NCI-H1105 treated with DMSO at 0.1 percent for 48 hours (cell line): ENCODE measurements at places on chromosomes 2 and 18.

GRCh38 chr18:47531717-47532116 lies 280.3 kb upstream of the SKOR2 start:
- no peak for DNase-seq

GRCh38 chr18:29626094-29626493 lies 1416.4 kb downstream of the DSC3 start:
- no peak for DNase-seq

GRCh38 chr2:198322275-198322674 lies 517.9 kb downstream of the PLCL1 start:
- no peak for DNase-seq

GRCh38 chr18:23596183-23596582 lies 9.9 kb upstream of the NPC1 start:
- DNase-seq: no peak

GRCh38 chr2:26396734-26397298 lies 4.9 kb upstream of the DRC1 start:
- DNase-seq: no peak

DNA sequence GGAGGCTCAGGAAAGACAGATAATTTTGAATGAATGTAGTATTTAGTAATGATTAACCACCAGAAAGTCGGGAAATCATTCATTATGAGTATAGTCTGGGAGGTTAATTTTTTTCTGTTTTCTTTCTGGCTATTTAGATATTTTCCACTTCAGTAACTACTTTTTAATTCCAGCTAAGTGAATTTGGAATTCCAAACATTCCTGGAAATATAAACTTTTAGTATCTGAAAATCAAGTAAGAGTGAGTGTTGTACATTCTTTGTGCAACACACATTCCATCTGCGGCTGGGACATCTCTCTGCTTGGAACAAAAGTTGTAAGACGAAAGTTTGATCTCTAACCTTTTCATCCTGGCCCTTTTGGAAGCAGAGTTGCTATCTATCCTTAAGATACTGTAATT lies 275.7 kb upstream of the SPRED2 start:
- DNase-seq: no peak

GRCh38 chr2:201882353-201883090 lies 76.2 kb downstream of the CDK15 start:
- peak; percentile 43 for DNase-seq

GRCh38 chr2:25226827-25227226 lies 58.4 kb upstream of the POMC start:
- no peak for DNase-seq

DNA sequence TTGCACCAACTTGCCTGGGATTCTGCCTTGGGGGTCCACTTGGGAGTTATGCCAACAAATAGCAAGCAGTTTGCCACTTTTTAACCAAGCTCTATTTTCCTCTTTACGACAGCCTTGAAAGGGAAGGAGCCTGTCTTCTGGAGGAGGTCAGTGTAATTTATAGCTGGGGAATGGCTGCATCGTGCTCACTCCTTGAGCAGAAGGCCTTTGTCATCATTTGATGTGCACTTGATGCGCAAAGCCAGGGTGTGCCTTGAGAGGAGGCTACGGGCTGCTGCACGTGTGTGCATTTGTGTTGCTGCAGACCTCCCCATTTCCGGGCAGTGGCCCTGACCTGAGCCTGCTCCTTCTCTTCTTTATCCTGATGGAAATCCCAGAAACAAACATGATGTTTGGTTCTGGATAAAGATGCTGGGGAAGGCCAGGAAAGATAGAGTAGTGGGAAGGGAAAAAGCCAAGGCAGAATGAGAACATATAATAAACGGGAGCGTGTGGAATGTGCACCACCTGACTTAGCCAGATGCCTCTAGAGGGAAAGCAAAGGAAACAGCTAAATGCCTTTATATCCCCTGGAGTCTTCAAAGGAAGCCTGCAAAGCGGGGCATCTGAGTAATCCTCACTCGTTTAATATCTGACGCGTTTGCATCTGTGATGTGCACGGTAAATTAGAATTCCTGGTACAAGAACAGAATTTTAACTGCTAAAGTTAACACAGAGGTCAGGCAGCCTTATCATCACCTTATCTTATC lies 68.3 kb upstream of the ZNF521 start:
- DNase-seq: no peak

DNA sequence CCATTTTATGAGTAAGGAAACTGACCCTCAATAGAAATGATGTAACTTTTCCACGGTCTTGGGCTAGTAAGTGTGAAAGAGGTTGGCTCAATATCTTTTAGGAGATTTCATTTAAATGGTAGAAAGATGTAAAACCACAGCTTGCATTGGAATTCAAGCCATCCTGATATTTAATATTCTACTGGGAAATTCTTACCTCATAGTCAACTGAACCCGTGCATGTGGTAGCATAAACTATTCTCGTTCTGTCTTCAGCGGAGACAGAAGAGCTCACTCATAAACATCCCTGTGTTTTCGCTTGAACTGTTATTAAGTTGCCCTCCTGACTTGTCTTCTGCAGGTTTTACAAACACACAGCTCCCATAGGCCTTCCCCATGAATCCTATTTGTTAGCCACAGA lies 8.5 kb upstream of the SPATS2L start:
- DNase-seq: no peak

DNA sequence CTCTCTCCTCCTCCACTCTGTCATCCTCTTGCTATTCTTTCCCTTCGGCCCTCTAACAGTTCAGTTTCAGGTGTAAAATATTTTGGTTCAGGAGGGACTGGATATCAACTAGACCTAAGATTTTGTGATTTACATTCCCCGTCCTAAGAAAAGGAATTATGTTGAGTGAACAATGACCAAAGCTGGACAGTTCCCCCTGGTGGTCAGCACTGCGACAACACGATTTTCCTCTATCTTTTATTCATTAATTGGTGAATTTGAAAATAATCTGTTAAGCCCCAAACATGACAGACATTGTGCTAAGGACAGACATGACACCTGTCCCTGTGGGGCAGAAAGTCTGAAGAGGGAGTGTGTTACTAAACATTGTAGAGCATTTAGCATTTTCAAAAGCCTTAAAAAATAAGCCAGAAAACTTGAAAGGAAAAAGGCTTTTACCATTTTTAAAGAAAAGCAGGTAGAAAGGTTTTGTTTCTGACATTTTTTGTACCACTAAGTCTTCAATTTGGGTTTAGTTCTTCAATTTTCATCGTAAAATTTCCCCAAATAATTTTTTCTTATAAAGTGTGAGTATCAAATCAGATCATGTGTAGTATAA lies 28.4 kb upstream of the GTF2A1L start:
- DNase-seq: peak; percentile 47

GRCh38 chr2:236974752-236975151 lies 110.9 kb upstream of the COPS8 start:
- no peak for DNase-seq

DNA sequence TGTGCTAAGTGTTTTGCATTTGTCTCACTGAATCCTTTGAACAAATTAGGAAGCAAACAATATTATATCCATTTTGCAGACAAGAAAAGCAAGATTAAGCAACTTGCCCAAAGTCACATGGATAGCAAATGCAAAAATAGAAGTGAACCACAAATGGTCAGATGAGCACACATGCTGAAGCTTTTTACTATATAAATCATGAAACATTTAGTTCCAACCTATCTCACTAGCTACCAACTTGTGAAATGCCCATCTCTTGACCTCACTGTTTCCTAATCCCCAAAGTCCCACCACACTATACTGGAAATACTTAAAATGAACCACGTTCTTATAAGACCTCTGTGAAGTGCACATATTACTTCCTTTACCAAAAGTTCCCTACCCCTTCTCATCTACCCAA lies 380.5 kb downstream of the ERBB4 start:
- no peak for DNase-seq

GRCh38 chr2:212354382-212354781 lies 184.2 kb downstream of the ERBB4 start:
- DNase-seq: no peak

DNA sequence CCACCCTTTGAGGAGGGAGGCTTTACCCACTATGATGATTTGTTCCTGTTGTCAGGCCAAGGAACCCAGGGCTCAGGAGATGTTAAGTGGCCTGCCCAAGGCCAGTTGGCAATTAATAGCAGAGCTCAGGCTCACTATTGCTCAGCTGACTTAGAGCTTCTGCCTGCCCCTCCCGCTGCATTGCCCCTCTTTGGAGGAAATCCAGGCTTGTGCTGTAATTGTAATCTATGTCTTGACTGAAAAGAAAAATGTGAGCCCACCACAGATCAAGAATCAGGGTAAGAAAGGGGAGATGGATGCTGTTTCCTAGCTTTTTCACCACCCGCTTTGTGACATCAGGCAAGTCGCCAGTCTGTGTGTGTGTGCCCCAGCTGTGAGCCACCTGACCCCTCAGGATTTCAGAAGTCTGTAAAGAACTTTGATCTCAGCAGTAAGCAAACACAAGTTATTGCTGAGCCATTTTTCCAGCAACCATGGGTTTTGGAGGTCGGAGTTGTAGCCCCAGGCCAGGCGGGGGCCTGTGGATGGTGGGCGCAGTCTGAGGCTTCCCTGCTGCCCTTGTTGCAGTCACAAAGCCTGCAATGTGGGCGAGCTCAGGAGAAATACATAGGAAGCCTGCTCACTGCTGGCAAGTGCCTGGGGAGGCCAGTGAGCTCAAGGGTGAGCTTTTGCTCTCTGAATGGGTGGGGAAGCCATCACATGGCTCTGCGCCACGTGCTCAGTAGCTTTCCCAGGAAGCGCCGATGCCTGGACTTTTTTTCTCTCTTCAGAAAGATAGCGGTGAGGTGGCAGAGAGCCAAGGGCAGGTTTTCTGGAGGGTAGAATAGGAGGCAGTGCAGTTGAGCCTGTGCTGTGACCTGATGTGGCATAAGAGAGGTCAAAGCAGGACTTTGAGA lies 6.1 kb downstream of the CABLES1 start:
- peak; percentile 52 for DNase-seq

DNA sequence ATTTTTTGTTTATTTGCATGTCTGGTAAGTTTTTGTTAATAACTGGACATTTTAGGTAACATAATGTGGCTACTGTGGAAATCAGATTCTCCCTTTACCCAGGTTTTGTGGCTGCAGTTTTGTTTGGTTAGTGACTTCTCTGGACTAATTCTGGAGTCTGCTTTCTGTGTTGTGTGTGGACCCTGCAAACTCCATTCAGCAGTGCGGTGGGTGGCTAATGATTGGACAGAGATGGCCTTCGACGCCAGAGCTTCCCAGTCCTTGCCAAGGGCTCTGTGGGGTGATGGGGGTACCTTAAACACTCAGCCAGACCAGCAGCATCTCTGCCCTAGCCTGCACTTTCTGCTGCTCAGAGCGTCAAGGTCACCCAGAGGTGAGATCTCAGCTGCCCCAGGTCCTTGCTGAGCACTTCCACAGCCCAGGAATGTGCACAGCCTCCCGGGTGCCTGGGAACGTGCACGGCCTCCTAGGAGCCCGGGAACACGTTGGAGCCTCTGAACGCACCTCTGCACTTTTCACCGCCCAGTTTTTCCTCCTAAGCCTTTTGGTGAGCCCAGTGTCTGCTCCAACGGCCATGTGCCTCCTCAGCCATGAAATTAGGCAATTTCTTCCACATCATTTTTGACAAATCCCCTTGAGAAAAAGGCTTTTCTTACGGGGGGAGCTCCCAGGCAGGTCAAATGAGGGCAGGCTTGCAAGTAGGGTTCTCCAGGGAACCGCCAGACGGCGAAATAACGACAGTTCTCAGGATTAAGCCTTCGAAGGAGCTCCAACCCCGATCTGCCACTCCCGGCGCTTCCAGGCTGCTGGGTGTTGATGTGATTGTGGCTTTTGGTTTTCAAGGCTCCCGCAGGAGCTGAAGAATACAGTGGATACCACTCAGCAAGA lies 35.2 kb upstream of the KLF11 start:
- DNase-seq: no peak

GRCh38 chr2:234403074-234403473 lies 93.8 kb downstream of the ARL4C start:
- DNase-seq: no peak

DNA sequence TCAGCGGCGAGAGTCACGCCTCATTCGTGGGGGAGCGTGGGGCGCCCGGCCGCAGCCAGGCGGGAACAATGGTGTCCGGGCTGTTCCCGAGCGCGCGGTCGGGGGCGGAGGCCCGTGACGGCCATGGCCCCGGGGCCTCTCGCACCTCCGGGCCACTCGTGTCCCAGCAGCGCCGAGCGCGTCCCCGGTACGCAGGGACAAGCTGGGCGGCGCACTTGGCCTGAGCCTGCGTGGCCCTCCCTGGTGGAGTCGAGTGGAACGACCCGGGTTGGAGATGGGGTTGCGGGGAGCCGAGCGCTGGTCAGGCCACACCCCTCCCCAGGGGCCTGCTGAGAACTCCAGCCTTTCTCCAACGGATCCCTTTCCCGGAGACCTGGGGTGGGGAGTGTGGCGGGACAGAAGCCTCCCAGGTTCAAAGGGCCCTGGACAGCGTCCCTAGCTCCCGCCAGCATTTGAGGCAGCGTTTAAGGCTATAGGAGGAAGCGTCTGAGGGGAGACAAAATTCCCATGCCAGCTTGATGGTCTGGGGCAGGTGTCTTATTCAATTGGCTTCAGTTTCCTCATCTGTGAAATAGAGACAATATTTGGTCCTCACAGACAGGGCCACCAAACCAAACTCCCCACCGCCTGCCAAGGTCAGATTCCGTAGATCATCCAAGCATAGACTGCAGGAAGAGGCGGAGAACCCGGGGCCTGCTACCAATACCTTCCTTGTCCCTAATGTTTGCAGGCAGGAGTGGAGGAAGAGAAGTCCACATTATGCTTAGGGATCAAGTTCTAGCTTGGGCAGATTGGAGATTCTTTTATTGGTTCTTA lies 553 bp downstream of the CNDP2 start:
- peak; percentile 24 for DNase-seq
